ENCODE measurements at places on chromosomes 4 and X.

- no peak for DNase-seq
These were observed 601.7 kb upstream of the GRIA3 start for GRCh38 chrX:122582280-122582974.

GRCh38 chr4:85779165-85779564 lies 304.2 kb downstream of the ARHGAP24 start:
- no peak for DNase-seq

- no peak for DNase-seq
These were observed 26.9 kb downstream of the NKX1-1 start for GRCh38 chr4:1379351-1379781.

DNA sequence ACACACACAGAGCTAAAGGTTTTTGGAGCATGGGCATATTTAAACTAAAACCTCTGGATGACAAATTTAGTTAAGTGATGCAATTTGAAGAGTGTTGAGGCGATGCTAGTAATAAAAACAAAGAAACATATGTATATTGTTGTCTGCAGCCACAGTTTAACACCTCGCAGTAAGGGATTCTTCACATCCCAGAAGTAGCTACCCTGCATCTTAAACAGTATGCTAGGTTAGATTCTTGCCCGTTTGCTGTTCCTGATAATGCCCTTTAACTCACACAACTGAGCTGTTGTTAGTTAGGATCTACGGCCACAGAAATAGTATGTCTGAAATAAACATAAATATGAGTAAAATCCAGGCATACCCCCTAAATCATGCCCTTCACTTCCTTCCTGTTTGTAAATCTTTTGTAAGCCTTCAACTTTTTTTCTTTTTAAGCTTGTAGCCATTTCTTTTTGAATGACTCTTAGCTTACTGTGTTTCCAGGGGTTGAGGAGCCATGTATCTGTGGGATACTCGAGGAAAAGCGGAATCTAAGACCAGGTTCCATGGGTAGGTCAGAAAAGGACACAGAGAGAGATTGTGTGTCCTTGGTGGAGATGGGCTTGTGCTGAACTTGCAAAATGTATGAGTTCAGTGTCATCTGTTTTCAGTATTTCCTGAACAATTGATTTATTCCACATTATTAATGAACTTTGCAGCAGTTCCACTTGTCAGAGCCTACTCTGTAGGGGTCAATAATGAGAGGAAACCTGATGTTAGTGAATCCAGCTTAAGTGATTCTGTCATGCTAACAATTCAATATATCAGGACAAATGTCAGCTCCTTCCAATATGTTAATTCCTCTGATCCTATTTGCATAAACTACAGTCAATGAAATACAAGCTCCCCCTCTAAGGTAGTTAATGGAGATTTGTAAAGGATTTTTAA lies 349.6 kb downstream of the GPAT3 start:
- no peak for DNase-seq

DNA sequence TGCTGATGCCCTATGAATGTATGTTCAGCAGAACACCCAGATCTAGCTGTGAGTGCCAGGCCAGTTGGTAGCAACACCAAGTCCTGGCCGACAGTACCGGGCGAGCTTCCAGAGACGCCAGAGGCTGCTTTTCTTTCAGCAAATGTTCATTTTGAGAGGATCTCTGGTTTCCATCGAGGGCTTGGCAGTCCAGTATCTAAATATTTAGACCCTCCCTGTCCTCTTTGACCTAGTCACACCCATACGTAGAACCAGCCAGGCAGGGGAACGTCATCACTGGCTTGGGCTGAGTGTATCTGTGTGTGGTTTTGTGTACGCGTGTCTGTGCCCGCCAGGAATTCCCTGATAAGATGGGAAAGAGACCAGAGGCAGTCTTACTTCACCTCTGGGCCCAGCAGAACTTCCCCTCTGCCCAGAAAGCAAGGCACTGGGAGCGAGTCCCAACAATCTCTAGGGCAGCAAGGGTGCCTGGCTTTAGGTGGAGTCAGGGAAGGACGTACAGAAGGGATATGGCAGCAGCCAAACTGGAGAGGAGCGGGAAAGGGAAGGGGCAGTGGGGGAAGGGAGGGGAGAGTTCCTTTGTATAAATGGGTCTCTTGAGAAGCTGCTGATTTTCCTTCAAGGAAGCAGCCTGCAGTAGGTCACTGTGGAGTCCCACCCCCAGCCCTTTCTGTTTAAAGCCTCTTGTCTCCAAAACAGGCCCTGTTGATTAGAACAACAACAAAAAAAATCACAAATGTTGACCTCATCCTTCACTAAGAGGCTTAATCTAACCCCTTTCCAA lies 15.0 kb upstream of the ELF4 start:
- no peak for DNase-seq

- no peak for DNase-seq
These were observed 14.6 kb upstream of the WDR1 start for GRCh38 chr4:10131202-10131601.

DNA sequence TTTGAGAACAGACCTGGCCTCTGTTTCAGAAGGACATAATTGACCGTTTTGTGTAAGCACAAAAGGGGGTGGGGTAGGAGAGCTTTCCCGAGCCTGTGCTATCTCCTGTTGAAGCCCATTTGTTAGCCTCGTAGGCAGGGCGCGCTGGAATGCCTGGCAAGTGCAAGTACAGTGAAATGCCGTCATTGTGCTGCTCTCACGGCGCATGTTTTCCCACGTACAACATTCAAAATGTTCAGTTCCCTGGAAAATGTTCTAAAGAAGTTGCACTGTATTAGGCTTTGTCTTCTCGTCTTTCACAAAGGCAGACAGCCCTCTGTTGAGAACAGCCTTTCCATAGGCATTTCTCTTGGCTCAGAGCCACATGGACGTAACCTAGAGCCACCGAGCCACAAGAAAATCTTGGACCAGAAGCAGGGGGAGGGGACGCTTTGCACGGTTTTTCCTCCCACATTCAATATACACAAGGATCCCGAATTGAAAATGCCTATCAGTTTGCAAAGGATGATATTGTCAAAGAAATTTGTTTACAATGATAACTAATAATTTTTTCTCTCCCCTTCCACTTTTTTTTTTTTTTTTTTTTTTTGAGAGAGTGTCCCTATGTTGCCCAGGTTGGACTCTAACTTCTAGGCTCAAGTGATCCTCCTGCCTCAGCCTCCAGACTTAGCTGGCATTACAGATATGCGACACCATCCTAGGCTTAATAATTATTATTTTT lies 54.6 kb upstream of the RAPGEF2 start:
- DNase-seq = no peak

- DNase-seq = no peak
These were observed 155.7 kb upstream of the JADE1 start for GRCh38 chr4:128653527-128654444.

DNA sequence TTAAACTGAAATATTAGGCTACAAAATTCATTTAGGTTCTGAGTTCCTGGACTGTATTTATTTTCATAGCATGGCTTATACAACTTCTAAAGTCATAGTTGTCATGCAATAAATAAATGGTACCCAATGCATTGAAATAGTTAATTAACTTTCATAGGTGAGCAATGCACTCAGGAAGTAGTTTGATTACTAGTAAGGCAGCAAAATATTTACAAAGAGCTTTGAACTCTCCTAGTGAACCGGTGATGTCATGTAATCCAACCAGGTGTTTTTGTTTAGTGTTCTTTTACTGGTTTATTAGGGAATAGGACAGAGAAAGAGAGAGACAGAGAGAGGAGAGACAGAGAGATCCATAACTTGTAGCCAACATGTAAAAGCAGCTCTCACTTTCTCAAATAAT lies 228.6 kb upstream of the CTSO start:
- no peak for DNase-seq

- no peak for DNase-seq
These were observed 555.6 kb upstream of the FRG1 start for GRCh38 chr4:189385098-189385497.

GRCh38 chr4:30056016-30056766 lies 664.0 kb upstream of the PCDH7 start:
- no peak for DNase-seq

- DNase-seq = no peak
These were observed 111.0 kb downstream of the ASB9 start for GRCh38 chrX:15158736-15159406.

- no peak for DNase-seq
These were observed 103.6 kb downstream of the SORBS2 start for GRCh38 chr4:185708348-185708747.

DNA sequence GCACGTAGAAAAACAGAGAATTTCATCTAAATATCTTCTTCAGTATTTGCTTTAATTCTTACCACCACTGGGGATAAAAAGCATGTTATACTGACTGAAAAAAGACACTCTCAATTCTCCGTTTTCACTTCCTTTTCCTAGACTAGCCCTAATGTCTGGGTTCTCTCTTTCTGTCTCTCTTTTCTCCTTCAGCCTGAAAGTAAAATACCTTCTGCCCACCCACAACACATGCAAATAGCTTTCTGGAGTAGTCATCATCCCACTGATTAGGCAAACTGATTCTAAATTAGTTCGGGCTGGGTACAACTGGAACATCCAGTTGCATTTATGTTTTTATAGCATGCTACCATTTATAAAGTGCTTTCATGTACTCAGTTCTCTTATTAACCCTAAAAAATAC lies 142.4 kb upstream of the ANKRD50 start:
- no peak for DNase-seq

DNA sequence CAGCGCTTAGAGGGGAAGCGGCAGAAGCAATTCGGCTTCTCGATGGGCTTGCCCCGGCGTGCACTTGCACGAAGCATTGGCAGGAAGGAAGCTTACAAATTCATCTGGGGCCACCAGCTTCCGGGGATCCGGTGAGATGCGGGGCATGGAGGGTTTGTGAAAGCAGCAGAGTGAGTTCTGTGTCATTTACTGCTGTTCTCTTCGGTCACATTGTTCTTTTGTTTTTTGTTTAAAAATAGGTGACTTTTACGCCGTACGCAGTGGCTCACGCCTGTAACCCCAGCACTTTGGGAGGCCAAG lies 47.0 kb downstream of the ASMT start:
- no peak for DNase-seq

- no peak for DNase-seq
These were observed 24.3 kb downstream of the TMEM255A start for GRCh38 chrX:120286733-120287512.

DNA sequence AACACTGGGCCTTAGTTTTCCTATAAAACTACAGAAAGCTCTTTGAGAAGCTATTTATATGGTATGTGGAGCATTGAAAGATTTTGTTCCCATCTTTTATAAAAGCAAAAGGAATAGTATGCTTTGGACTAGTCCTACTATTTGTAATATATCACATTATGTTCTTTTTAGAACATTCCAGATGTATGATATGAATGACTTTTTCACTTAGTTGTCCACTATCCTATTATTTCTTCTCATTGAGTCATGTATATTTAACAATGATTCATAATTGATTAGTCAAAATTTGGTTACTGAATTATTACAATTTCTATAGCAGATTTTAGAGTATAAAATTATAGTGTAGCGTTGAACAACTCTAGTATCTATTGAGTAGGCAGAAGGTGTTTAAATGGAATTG lies 34.2 kb downstream of the RASSF6 start:
- DNase-seq = no peak

- no peak for DNase-seq
These were observed 446.9 kb downstream of the GRXCR1 start for GRCh38 chr4:43339435-43339834.
